Muscle of leg (tissue), 16 donors: ENCODE measurements at places on chromosomes 5 and 9. TPM values are rescaled to one million over a fixed set of nuclear protein-coding genes. Genes with fewer than 3 reads are reported as not detected.
A peak's percentile ranks its signal among the peaks of the same experiment; 100 is the strongest.

The HTR1A gene
- total RNA-seq: not detected

The NIPAL4 gene
- total RNA-seq: 0.13 TPM

The ARHGEF39 gene
- total RNA-seq: 1.4 TPM

DNA sequence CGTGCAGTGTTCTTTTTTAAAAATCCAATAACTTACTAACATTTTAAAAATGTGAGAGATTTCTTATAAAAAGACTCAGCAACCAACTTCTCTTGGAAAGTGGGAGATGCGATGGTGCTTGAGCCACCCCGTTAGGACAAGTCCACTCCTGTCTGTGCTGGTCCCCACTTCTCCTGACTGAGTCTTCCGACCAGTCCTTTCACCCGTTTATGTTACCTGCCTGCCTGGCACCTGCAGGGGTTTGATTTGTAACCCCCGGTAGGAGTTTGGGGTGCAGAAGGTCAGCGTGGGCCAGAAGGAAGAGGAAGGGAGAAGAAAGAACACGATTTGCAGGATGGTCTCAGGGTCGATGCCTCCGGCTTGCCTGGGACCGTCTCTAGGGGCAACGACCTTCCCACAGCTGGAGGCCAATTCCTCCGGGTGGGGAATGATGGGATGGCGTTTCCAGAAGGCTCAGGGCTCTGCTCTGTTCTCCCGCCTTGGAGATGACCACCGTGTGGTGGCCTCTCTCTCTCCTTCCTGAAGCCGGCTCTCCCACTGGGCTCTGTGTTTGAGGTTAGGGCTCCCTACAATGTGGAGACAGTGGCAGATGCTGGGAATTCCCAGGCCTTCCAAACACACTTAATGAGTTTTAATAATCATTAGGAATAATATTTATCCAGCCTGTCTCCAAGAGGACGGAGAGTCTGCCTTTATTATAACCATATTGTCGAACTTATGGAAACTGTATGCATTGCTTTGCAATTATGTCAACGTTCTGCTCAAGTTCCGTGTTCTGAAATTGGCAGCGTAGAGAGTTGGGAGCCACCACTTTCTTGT is 14.8 kb downstream of the COL27A1 start:
- H3K4me3 ChIP-seq: no peak overlapping the region
- H3K36me3 ChIP-seq: peaks cover 32% of the 10 kb centered on the region
- H3K4me1 ChIP-seq: peaks cover 81% of the 10 kb centered on the region
- H3K27ac ChIP-seq: peak overlapping the region; percentile 95
- peaks cover 2% of the 10 kb centered on the region for H3K27me3 ChIP-seq
- DNase-seq: peak; percentile 97

- no peaks in the 10 kb centered on the region for H3K36me3 ChIP-seq
- no peaks in the 10 kb centered on the region for H3K27me3 ChIP-seq
- H3K4me1 ChIP-seq: peaks cover 31% of the 10 kb centered on the region
- no peak overlapping the region for H3K4me3 ChIP-seq
- DNase-seq: no peak
Measured at GRCh38 chr9:129465834-129466535, 154.9 kb downstream of the C9orf50 start.

DNA sequence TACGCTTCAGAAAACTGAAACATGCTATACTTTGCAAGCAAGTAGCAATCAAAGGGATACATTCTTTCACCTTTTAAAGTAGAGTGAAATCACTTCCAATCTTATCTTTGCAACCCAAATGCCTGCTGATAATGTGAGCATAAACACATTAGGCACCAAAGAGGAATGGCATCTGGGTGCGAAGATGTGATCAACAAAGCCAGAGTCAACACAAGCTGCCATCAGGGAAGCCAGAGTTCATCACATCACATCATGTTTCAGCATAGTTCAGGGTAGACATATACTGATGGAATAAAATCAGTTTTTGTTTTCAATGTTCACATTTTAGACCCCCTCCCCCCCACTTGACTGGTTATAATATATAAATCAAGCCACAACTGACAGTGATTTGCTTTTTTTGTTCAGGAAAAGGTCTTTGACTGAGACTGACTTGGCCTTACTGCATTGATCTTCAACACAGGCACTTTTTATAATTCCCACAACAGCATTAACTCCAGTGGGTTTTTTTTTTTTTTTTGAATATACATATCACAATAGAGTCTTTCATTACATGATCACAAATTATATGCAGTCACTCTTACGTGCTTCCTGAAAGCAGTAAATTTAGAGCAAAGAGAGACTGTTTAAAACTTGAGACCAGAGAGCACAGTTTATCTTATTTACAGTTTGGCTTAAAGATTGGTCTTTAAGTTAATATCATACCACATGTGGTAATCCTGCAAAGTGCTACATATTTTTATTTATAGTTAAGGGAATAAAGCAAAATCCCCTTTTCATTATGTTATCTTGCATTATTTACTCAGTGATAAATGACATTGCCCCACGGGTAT is 20.3 kb downstream of the AOPEP start:
- H3K4me3 ChIP-seq: no peak overlapping the region
- peaks cover 6% of the 10 kb centered on the region for H3K36me3 ChIP-seq
- H3K27ac ChIP-seq: no peak overlapping the region
- H3K27me3 ChIP-seq: no peaks in the 10 kb centered on the region

- no peak for DNase-seq
- H3K4me3 ChIP-seq: no peak overlapping the region
- H3K4me1 ChIP-seq: no peaks in the 10 kb centered on the region
- H3K27me3 ChIP-seq: no peaks in the 10 kb centered on the region
- H3K36me3 ChIP-seq: no peaks in the 10 kb centered on the region
Measured at GRCh38 chr5:62702126-62702525, 123.5 kb downstream of the LRRC70 start.

DNA sequence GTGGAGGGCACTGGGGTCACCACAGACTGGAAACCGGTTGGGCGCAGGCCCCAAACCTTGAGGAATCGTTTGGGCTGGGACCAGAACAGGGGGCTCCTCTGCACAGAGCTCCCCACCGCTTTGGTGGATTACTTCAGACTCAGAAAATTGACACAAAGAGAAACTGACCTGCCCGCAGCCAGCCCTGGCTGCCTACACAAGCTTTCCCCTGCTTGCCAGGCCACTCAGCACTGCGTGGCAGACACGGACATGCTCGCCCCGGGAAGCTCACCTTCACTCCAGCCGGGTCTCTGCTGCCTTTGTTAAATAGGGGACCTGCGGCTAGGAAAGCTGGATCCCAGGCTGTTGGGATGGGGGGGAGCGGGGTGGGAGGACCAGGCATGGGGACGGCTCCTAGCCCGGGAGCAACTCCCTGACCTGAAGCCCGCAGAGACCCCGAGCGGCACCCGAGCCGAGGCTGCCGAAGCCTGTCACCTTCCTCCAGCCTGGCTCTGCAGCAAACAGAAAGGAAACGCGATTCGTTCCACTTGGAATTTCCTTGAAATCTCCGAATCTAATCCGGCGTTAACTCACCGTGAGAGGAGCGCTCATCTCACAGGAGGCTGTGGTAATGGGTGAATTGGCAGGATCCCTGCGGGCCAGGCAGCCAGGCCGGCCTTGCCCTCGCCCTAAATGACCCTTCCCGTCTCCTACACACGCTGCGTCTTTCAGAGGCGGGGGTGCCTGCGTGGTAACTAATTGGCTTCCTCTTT is 8.8 kb downstream of the PAX5 start:
- H3K4me1 ChIP-seq: peaks cover 28% of the 10 kb centered on the region
- no peak overlapping the region for H3K27ac ChIP-seq
- H3K36me3 ChIP-seq: no peaks in the 10 kb centered on the region
- H3K4me3 ChIP-seq: no peak overlapping the region
- peaks cover 87% of the 10 kb centered on the region for H3K27me3 ChIP-seq
- no peak for DNase-seq
